Activated T-helper 1 cell treated with anti-CD3 and anti-CD28 coated beads, Interleukin-2, amount 50 U/mL, for 16 hours (primary cell): ENCODE measurements at places on chromosomes 3 and 15.

DNA sequence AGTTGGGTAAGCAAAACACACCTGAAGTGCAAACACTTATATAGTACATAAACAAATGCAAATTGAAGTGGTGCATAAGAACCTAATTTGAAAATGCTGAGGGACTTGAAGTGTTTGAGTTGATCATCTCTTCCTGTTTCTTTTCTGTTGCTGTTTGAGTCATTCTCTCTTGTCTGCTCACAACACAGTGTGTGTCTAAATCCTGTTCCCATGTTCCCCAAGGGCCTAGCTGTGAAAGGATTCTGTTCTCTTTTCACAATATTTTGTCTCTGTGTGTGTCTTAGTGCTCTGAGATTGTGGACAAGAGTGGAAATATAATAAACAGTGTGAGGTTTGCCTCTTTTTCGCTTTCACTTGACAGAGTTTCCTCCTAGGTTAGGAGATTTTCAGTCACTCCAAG, 6.1 kb downstream of the CD96 start:
- DNase-seq, result no peak

DNA sequence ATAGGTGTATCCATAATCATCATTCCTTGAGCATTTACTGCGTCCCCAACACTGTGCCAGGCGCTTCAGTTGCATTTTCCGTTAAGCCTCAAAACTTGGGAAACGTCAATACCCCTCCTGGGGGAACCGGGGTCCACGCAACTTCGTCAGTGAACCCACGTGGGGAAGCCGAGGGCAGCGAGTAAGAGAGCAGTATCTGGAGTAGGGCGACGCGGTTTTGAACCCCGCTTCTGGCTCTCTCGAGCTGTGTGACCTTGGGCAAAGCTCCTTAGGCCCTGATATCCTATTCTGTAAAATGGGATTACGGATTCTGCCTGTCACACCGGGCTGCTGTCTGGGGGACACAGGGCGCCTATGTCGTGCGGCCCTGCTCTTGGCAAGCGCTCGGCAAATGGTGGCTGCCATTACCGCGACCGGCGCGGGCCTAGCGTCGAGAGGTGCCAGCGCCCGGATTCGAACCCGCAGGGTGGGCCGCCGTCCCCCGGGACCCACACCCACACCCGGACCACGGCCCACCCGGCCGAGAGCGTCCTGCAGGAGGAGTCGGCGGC, 590 bp downstream of the POLG start:
- DNase-seq, result no peak

GRCh38 chr3:126487151-126487771, 11.6 kb upstream of the ZXDC start:
- no peak for DNase-seq

DNA sequence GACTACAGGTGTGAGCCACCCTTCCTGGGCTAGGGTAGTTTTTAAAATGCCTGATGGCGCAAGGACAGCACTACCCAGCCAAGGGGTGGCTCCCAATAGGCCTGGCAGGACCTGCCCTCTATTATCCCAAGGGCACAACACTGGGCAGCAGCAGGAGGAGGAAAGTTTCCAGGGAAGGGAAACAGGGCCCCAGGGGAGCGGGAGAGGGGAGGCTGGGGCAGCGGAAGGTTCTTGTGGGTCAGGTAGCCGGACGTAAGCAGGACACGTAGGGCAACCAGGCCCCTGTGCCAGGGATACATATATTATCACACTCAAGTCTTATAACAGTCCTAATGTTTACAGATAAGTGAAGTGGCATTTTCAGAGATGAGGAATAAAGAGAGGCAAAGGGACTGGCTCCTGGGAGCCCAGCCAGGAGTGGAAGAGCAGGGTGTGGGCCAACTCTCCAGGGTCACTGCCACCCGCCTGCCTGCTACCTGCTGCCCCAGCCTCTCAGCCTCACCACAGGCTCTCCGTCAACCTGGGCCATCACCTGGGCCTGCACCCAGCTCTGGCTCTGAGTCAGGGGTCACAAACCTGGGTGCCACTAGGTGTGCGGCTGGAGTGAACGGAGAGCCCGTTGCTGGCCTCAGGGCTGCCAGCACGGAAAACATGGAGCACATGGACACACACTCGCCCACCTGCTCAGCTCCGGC, 73.2 kb upstream of the SNRPA1 start:
- DNase-seq, result no peak

DNA sequence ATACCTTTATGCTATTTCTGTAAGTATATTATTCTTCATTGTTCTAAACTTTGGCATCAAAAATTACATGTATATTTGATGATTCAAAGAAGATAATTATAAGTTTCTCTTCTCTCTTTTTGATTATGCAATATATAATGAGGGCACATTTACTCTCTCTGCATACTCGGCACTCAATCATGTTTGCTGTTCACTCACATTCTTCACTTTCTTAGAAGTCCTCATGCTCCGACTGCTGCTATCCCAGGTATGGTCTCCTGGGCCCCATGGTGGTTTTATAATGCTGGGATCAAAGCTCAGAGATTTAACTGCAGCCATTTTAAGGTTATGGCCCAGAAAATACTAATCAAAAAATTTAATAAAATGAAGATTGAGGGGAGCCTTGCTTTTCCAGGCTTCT, 529.7 kb upstream of the IL12A start:
- DNase-seq, result no peak
